Activated effector memory CD4-positive, alpha-beta T cell treated with anti-CD3 and anti-CD28 coated beads, Interleukin-2, amount 50 U/mL, for 16 hours (primary cell): ENCODE measurements at places on chromosomes 7 and 10.
A peak's percentile ranks its signal among the peaks of the same experiment; 100 is the strongest.

- DNase-seq, result no peak
Measured at GRCh38 chr10:111344804-111345203, 268.0 kb downstream of the ADRA2A start.

- DNase-seq, result no peak
Measured at GRCh38 chr10:74728225-74728624, 98.2 kb upstream of the KAT6B start.

GRCh38 chr7:22607180-22607579 lies 107.2 kb upstream of the STEAP1B start:
- no peak for DNase-seq

DNA sequence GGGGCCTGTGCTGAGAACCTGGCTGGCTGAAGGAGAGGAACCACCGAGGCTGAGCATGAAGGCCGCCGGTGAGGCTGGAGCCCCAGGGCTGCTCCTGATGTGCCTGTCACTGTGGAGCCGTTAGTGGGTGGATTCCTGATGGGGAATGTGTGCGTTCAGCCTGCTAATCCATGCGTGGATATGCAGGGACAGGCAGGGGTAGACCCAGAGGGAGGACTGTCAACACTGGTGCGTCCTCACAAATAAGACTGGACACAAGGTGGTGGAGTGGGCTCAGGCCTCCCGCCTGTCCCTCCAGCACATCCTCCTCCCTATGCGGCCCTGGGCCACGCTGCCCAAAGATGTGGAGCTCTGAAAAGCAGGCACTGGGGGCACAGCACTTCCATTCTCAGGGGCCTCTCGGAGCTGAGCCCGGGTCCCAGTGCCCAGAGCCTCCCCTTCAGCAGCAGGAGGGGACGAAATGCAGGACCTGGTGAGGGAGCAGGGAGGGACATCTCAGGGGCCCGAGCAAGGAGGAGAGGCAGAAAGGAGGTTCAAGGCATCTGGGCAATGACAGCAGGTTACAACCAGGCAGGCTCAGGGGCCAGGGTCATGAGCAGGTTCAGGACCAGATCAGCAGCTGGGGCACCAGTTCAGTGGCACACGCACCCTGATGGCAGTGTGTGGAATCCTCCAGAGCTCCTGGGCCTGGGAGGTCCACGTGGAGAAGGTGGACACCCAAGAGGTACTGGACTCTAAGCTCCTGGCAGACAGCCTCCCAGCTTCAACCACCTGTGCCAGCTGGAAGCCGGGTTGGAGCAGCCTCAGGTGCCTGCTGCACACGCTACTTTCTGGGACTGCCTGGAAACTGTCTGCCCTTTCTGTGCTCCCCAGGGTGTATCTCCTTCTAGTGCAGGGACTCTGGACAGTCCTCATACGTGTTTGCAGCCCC lies 33.5 kb upstream of the ANTXRL start:
- peak; percentile 61 for DNase-seq

- no peak for DNase-seq
Measured at GRCh38 chr7:40133561-40134427, 628 bp downstream of the MPLKIP start.

DNA sequence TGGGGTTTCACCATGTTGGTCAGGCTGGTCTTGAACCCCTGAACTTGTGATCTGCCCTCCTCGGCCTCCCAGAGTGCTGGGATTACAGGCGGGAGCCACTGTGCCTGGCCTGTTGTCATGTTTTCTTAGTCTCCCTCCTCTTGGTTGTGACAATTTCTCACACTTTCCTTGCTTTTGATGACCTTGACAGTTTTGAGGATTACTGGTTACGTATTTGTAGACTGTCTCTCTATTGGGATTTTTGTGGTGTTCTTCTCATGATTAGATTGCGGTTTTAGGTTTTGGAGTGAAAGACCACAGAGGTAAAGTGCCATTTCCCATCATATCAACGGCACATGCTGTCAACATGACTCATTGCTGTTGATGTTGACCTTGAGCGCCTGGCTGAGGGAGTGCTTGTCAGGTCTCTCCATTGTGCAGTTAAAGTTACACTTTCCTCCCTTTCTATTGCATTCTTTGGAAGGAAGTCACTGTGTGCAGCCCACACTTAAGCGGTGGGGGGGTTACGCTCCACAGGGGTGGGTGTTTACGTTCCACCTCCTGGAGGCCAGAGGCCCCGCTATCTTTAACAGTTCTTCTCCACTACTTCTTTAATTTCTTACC lies 10.8 kb downstream of the NEURL1 start:
- DNase-seq, result peak; percentile 71

DNA sequence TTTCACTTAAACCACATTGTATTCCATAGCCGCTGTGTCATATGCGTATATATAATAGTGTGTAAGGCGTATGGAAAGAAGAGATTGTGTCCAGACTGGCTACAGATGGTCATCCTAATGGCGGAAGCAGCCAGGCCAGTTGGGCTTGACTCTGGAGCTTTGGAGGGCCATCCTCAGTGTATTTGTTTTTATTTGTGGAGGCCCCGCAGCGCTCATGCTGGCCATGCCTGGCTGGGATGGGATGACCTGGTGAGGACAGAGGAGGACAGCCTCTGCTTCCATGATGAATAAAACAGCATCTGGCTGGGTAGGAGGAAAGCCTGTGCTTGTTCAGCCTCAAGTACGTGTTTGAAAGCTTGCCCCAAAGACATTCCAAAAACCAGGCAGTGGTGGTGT lies 220.3 kb downstream of the EBF3 start:
- peak; percentile 21 for DNase-seq

DNA sequence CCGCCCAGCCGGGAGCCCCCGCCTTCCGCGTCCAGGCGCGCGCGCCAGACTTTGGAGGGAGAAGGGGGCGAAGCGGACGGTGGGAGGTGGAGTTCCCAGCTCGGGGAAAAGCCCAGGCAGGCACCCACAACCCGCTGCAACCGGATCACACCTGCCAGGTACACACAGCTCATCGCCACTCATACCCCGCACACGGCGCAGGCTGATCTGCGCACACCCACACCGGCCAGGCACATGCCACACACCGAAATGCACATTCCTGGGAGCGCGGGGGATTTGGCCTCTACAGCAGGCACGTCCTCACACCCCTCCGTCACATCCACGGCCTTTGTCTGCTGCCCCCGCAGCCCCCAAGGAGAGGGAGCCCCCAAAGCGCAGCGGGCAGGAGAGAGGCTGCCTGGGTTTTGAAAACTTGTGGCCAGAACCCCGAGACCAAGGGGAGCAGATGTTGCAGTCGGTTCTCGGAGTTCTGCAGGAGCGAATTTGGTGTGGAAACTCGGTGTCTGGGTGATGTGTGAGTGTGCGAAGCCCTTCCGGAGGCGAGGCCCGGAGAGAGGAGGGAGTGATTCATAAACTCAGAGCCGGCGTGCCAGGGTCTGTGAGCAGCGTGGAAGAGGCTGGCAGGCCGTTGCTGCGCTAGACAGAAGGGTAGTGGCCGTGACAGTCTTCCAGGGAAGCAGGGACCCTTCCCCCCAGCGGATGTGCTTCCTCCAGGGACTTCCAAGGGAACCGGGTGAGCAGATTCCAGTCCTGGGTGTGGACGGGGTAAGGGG lies 734 bp downstream of the CHST3 start:
- DNase-seq, result peak; percentile 67

- no peak for DNase-seq
Measured at GRCh38 chr7:13748998-13749397, 240.5 kb downstream of the ETV1 start.

DNA sequence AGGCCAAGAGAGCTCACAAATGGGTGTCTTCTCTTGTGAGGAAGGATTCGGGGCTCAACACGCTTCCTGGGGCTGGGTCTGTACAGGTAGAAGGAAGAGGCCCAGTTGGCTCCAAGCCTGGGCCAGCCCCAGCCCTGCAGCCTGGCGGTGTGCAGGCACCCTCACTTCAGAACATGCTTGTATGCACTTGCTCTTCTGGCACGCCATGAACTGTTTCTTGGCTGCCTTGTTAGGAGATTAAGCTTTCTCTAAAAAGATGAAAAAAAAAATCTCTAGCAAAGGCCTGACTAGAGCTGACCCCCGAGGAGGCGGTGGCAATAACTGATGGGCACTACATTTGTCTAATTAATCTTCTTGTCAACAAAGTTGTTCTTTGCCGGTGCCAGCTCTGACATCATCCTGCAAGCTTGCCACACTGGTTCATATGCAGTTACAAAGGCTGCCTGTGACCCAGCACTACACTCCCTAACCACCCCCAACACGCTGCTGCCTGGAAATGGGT lies 94.7 kb downstream of the WDR11 start:
- no peak for DNase-seq

DNA sequence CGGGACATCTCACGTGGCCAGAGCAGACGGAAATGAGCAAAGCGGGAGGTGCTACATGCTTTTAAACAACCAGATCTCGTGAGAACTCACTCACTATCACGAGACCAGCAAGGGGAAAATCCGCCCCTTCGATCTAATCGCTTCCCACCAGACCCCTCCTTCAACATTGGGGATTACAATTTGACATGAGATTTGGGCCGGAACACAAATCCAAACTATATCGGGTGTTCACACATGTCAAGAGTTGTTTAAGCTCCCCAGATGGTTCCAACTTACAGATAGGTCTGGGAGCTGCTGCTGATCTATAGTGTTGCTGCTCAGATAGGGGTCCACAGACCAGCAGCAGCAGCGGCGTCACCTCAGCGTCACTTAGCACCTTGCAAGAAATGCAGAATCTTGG lies 194.9 kb downstream of the GPAM start:
- DNase-seq, result no peak

GRCh38 chr10:25162391-25162790 lies 12.4 kb upstream of the GPR158 start:
- no peak for DNase-seq

DNA sequence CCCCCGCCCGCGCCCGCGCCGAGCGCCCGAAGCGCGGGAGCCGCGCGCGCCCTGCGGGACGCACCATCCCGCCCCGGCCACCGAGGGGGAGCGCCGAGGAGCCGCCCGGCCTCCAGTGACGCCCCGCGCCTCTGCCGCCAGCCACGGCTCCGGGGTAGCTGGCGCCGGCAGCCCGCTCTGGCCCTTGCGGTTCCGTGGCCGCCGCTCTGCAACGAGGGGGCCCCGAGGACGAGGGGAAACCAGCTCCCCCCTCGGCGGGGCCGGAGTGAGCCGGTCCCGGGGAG lies at the start of gene PAXIP1:
Gene PAXIP1 (minus strand): TSS at position 33 of the 284 bp plus-strand sequence. CDS start 195 bp downstream, outside the sequence.
- DNase-seq, result no peak

DNA sequence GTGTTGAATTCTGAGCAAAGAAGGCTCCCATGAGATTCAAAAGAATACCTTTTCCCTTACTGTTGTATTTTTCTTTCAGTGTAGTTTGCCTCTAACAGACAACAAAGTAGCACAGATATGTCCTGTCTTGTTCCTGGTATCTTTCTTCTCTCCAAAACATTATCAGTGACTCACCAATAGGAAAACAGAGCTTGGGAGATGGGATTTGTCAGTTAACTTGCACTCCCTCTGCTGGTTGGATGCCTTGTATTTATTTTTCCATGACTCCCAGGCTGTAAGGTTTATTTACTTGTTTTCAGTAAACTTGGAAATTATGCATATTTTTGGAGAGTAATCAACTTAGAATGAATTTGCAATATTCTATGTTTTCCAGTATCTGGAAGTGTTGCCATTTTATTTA lies 129.7 kb downstream of the SAMD9 start:
- no peak for DNase-seq

DNA sequence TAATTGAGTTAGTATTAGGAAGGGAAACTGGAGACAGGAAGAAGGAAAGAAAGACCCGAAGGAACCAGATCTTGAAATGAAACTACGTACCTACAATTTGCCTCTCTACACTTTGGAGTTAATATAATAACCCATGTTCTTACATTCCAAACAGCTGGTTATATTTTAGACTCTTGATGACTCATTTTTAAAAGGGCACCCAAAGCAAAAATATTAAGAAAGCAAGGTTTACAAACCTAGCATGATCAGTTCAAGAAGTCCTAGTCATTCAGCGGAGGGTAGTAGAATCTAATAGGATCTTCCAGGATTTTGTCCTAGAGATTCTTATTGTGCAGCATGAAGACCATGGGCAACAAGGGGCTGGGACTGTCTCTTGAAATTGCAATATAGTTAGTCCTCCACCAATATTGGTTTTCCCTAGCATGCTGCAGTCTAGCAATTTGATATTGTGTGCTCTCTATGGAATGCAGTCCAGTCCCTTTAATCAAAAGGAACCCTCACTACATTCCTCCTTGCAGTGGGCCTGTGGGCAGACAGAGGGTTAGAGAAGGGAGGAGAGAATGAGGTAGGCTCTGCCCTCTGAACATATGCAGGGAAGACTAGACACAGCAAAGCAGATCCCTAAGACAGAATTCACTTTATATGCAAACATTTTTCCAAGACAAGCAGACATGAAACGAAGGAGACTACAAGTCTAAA lies 230.3 kb downstream of the INHBA start:
- DNase-seq, result no peak

DNA sequence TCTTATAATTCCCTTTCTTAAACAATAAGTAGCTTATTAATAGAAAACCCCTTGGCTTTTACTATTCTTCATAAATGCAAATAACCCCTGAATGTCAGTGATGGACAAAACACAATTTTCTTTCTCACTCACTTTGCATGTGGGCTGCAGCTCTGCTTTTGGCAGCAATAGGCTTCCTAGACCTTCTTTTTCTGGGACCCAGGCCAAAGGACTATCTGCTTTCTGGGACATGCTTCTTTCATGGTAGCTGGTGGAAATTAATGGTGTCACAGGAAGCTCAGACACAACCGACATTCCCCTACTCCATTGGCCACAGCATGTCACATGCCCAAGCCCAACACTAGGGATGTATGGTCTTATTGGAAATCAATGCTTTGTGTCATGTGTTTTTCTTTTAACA lies 134.3 kb upstream of the MDFIC start:
- no peak for DNase-seq

DNA sequence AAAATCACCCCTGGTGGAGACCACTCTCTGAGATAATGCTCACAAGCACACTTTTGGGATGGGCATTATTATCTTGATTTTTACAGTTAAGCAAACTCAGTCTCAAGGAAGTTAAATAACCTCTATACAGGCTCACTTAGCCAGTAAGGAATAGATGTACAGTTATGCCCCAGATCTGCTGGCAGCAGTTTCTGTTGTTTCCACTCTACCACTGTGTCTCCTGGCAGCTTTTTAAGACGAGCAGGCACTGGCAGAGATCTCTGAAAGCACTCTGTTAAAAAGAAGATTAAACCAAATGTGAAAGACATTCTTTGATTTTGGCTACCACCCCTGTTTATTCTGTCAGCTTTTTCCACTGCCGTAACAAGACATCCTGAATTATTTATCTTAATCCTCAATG lies 73.2 kb downstream of the SRI start:
- no peak for DNase-seq
